ENCODE measurements at places on chromosomes 3 and 15.
A peak's percentile ranks its signal among the peaks of the same experiment; 100 is the strongest.

GRCh38 chr3:67375976-67376375 lies 278.4 kb downstream of the SUCLG2 start:
- DNase-seq, result no peak

DNA sequence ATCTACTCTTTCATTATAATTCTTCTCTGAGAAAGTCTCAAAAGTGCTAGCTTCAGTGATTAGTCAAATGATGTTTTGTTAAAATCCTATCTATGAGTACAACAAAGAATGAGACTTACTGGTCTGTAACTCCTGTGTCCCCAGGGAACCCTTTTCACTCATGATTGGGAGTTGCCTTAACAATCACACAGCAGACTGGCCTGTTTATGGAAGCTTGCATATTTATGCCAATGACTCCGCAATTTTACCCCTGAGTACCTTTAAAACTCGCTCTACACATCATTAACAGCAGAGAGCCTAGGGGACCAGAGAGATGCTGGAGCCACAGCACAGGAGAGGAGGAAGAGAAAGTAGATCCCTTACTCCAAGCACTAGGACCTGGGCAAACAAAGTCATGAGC lies 628.1 kb downstream of the IGSF11 start:
- DNase-seq, result no peak

DNA sequence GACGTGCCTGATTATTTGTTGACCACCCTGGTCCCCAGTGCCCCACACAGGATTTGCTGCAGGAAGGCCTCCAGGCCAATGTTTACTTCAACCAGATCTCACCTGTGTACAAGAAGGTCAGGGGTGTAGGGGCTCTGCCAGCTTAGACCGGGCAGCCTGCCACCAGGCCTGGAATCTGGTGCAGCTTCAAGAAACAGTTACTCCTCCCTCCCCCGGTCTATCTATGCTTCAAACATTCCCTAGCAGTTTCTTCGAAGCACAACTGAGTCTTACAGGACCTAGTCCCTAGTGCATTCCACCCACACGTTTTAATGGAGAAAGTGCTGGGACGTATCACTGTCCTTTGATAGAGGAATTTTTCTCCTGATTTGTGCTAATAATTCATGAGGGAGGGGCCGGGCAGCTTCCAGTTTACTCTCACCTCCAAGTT lies 8.0 kb downstream of the SH3BP5 start:
- no peak for DNase-seq

GRCh38 chr15:60179786-60180391 lies 175.8 kb downstream of the FOXB1 start:
- peak; percentile 44 for DNase-seq

DNA sequence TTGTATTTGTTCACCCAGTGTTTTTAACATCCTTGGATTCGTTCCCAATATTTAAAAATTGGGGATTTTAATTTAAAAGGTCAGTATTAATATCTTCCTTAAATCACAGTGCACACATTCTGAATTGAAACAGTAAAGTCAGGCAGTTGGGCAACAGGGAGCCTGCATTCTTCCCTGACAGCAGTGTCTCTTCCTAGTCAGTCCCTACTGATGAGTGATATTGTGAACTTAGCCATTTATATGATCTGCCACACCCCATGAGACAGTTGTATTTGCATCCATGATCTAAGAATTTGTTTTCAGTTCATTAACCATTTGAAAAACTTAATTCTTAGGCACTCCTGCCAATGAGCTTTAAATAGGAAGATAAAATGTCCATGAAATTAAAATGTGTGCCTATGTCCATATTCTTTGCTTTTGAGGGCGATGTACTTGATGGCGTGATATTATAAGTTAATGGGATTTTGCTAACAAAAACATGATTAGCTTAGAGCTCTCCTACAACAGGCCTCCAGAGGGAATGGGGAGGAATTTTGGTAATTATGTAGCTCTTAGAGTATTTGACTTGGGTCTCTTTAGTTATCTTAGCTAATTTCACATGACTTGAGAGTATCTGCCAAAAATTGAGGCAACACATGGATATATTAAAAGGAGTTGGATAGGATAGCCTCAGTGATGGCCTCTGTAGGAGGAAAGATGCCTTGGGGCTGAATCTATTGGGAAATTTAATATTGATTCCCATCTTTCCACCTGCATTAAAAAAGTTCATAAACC lies 219.3 kb downstream of the PTPRG start:
- no peak for DNase-seq

DNA sequence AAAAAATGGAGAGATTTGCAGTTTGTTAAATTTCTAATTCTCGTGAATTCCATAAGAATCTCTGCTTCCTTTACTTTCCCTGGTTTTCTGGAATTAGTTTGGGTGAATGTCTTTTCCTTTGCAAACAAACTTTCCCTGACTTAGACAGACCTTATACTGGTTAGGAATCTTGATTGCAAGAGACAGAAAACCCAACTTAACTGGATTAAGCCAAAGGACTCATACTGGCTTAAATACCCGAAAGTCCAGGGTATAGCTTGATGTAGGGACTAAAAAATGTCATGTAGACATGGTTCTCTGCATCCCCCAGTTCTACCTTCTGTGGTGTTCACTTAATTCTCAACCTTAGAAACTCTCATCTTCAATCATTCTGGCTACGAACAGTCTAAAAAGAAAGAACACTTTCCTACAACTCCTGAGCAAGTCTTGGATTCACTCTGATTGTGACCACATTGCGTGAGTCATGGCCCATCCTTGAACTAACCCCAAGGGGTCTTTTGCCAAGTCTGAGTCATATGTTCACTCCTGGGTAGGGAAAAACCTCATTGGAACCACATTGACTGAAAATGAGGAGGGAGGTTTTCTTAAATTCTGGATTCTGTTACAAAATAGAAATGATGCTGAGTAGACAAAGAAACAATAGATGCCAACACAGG lies 136.0 kb upstream of the DAZL start:
- DNase-seq, result peak; percentile 97

DNA sequence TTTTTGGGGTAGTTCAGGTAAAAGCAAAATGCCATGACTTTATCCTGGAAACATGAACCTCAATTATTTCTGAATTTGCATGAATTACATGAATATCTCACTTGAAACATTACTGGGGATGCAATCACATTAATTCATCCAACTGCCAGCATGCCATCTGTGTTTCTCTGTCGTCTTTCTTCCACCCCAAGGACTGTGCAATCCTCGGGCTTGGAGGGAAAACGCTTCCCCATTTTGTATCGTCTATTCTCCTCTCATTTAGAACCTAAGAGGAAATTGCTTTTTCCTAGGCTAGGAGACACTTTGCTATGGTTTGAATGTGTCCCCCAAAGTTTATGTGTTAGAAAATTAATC lies 109.4 kb downstream of the SQOR start:
- DNase-seq, result no peak

DNA sequence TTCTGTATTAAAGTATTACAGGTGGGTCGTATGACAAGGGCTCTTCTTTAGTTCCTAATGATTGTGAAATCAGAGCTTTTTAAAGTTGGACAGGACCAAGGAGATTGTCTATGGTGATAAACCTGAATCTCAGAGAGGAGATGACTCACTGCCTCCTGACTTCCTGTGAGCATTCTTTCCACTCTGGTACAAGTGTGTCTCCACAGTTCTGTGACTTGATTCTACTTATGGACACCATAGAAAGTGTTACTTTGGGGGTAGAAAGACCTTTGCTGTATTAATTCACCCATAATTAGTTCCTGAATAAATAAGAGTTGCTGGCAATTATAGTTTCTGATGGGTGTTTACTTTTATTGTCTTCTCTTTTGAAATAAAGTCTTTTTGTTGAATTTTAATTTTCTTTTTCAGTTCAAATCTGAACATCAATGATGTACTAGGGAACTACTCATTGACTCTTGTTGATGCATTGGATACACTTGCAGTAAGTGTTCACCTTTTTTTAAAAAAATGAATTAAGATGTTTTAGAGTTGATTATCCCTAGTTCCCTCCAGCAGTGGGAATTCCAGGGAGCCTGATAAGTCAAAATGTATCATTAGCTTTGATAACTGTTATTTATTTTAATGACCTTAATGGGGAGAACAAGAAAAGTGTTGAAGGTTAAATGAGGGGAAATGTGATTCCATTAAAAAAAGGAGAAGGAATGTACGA lies 7.4 kb downstream of the EDEM1 start:
- peak; percentile 68 for DNase-seq

GRCh38 chr3:155244216-155244615 lies 49.3 kb downstream of the STRIT1 start:
- DNase-seq, result peak; percentile 35

DNA sequence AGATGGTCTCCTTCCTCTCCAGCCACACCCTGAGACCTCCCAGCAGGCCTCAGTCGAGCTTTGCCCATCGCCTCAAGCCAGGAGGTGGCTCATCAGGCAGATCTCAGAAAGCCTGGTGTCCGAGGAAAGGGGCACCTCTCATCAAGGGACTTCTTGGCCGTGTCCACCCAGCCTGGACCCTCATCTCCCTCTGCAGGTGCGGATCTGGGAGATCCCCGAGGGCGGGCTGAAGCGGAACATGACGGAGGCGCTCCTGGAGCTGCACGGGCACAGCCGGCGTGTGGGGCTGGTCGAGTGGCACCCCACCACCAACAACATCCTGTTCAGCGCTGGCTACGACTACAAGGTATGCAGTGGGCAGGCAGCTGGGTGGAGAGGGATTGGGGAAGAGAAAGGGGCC lies 110.2 kb downstream of the ANP32A start:
- DNase-seq, result no peak

- no peak for DNase-seq
Observed at GRCh38 chr15:42050484-42051255, 29.8 kb upstream of the PLA2G4E start.

GRCh38 chr3:143535994-143536784 lies 312.1 kb downstream of the SLC9A9 start:
- no peak for DNase-seq

- DNase-seq, result peak; percentile 48
Observed at GRCh38 chr3:29255854-29256696, 24.8 kb upstream of the RBMS3 start.

DNA sequence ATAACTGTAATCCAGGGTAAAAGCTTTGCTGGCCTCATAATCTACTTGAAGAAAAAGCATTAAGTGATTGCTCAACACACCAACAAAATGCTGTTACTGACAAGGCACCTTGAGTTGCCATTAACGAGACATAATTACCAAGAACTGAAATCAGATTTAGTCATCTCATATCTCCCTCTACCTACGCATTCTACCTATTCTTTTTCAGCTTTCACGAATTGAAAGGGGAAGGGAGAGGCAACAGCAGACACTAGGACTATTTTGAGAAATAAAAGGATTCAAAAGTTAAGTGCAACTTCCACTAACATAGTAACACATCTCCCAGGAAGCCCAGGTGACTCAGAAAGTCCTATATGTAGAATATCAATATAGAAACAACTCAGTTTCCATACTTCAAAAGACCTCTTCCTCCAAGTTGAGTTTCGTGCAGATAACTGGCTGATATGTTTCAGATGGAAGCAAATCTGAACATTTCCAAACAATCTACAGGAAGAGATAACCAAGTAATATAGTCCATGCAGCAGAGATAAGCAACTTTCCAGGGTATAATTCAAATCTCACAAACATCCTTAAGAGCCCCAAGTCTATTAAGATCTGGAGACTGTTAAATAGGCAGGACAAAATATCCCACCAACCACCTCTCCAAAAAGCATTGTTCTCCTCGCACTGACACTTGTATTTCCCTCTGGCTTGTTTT lies 1.9 kb downstream of the OSBPL10 start:
- DNase-seq, result no peak

DNA sequence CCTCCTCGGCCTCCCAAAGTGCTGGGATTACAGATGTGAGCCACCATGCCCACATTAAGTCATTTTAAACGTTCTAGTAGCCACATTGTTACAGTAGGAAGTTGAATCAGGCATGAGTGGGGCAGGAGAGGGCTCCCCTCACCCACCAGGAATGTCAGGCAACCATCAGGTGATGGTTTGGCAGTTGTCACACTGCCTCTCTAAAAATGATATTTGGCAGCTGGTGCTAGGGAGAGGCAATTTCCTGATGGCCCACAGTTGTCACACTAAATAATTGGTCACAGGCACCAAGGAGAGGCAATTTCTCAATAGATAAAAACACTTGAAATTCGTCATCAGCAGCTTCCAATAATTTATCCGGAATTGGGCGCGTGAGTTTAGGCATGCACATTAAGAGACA lies 79.2 kb upstream of the ABHD2 start:
- no peak for DNase-seq

GRCh38 chr15:99387421-99388168 lies 136.3 kb downstream of the LRRC28 start:
- no peak for DNase-seq

- DNase-seq, result no peak
Observed at GRCh38 chr15:90685591-90686434, 31.3 kb upstream of the BLM start.

DNA sequence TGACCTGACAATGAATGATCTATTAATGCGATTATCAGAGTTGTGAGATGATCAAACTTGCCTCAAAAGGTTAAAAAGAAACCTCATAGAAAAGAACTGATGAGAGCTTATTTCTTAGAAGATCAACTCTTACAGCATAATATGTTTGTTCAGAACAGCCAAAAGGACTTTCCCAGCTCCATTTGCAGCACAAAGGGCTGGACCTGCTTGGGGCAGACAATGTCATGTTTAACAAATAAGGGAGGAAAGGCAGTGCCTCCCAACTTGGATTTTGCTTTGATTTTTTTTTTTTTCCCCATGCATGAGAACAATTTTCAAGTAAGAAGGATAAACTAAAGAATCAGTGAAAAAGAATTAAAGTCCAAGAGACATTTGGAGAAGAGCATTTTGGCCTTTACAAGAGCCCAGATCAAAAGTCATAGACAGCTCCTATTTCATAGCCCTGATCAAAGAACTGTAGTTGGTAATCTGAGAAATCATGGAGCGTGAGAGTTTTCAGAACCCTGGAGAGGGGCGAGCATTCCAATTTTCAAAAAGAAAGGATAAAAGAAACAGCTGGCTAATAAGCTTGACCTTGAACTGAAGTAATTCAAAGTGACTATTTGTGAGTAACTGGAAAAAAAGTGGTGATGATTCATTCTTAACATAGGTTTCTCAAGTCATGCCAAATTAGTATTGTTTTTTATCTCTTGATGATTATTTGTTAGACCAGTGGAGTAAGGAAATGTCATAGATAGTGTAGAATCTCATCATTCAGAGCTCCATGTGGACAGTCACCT lies 136.0 kb upstream of the CFAP20DC start:
- DNase-seq, result peak; percentile 39

DNA sequence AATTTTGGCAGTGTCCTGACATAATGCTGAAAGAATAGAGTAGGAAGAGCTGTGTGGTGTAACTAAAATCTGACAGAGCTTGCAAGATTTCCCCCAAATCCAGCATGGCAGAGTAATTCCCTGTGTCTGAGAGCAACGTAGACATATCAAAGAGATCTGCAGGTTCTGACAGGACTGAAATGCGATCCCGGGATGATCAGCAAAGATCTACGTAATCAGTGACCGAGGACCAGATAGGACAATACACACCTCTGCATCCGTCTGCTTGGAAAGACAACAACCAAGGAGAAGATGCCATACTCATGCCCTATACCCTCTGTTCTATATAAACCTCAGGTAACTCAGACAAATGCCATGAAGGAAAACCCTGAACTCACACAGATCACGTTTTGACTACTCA lies 26.6 kb upstream of the SYNPR start:
- no peak for DNase-seq

Measured in fibroblast of skin of abdomen (primary cell).